ENCODE measurements at places on chromosomes 2 and 18.

DNA sequence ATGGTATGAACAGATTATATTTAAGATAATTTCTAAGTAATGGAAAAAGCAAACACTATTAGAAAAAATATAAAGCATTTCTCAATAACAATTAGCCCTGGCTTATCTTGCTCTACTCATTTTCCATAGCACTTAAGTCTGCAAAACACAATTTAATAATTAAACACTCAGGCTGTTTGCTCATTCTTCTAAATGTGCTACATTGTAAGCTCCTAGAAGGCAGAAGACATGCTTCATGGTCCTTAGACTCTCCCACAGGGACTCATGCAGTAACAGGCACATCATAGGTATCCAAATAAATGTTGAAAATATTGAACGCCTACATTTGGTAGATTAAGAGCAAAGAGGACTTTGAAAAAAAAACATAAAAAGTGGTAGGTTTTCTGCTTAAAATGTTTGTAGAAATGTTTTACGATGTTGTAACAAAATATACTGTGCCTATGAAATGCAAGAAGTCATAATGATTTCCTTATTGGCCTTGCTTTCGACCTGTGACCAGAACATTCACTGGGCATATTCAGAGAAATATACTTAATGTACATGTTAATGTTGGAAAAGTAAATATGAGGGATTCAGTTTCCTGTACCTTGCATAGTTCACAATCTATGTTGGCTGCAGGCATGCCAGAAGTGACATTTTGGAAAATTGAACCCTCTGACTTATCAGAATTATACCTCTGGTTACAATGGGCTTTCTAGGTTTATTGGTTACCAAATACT, 27.2 kb downstream of the G6PC2 start:
- DNase-seq = no peak

DNA sequence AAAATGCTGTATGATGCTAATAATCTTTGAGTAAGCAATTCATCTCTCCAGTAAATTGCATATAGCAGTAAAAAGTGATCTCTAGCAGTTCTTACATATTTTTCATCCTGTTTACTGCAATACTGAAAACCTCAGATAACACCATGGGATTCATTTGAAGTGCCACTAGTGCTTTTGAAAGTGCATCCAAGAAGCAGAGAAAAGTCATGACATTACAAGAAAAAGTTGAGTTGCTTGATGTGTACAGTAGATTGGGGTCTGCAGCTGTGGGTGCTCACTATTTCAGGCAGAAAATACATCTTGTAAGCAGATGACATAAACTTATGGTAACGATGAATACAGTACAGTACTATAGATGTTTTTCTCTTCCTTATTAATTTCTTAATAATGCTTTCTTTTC, 1984.9 kb upstream of the LRRTM1 start:
- no peak for DNase-seq

DNA sequence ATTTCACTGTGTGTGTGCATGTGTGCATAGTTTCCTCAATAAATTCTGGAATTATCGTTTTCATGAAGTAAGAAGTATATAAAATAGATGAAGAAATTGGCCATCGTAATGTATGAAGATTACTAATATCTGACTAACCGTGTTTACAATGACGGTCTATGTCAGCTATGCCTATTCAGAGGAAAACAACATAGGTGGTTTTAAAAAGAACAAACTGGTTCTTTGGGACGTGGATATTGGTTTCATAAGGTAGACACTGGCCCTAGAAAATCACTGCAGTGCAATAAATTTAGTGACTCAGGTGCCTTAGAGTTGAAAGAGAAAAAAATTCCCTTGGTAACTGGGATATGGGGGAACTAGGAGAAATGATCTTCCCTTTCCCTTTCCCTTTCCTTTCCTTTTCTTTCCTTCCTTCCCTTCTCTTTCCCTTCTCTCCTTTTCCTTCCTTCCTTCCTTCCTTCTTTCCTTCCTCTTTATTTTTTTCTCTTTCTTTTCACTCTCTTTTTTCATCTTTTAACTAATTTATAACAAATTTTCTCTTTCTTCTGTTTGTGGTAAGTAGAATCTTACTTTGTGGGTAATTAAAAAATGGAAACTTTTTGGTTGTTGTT, 36.4 kb downstream of the MAP2 start:
- DNase-seq = no peak

DNA sequence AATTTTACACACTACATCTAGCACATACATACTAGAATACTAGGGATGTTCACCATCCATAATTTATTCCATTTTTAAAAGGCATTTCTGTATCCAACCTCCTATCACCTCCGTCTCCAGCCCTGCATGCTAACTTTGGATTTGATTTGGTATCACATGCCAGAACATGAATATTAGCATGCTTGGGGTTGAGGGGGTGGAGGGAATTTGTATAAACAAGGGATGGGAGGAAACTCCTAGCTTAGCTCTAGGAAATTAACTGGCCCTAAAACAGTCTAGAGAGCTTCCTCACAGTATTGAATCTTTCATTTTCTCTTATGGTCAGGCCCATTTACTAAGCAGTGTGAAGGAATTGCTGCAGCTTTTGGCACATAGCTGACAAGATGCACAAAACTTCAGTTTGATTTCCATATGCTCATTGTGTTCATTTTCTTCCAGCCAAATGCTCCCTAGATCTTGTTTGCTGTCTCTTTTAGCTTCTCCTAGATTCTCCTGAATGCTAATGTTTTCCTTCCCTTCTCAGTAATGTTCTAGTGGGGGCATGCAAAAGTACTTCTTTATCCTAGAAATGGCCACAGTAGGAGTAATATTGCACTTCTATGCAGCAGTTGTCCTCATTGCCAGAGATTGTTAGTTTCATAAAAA, 135.2 kb downstream of the VWC2L start:
- no peak for DNase-seq

DNA sequence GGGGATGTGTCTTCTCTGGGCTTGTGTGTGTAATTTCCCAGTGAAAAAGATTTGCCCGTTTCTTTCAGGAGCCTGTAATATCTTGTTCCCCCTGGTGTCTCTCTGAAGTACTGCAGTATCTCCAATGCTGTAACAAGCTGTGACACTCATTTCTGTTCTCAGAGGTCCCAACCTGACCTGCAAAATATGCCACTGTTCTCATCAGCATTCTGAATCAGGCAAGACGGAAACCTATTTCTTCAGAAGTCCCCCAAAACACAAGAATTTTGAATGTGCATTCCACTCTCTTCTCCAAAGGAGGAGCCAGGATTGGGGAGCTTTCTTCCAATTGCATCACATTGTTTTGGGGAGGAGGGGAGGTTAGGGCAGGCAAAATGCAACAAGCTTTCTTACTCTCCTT, 77.0 kb upstream of the CNGA3 start:
- no peak for DNase-seq

DNA sequence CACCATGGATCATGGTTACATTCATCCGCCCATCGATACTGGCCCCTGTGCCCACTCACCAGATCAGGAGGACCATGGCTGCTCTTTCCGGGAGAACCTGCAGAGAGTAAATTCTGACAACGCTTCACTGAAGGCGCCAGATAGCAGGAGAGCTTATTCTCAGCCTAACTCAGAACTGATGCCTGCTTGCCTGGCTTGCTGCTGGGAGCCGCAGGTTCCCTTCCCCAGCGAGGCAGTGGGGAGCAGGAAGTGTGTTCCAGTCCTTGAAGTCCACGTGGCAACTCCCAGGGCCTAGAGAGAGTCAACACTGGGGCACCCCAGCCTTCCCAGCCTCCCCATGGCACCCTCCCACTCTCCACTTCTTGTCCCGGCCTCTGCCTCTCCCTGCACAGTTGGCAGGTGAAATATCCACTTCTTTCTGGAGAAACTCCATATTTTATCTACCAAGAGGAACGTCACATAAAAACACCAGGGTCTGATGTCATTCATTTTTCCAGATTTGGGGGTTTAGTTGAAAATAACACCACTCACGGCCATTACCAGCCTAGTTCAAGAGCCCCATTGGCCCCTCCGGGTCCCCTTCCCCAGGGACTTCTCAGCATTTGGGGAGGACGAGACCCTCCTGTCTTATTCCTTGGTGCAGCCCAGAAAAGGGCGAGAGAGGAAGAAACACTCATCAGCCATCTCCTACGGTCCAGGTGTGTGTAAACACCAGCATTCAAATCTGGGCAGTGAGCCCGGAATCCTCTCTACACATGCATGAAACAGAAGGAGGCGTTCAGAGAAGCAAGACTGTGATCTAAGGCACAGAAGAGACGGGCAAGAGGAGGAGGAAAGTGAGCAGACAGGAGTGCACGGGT, 3.5 kb upstream of the TUBB6 start:
- no peak for DNase-seq

DNA sequence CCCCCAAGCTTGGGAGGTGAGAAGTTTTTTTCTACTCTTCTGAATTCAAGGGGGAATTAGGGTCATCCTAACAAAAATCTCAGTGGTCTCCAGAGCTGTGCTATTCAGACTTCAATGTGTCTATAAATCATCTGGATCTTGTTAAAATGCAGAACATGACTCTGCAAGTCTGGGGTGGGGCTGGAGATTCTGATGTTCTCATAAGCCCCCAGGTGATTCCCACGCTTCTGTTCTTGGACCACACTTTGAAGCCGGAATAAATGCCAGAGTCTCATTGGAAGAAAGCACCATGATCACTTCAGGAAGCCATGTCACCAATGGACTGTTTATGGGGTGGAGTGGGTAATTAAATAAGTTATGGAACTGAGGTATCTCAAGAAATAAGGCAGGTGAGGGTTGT, 22.2 kb upstream of the SLC16A14 start:
- no peak for DNase-seq

GRCh38 chr2:190365499-190366204, 22.3 kb downstream of the INPP1 start:
- no peak for DNase-seq

DNA sequence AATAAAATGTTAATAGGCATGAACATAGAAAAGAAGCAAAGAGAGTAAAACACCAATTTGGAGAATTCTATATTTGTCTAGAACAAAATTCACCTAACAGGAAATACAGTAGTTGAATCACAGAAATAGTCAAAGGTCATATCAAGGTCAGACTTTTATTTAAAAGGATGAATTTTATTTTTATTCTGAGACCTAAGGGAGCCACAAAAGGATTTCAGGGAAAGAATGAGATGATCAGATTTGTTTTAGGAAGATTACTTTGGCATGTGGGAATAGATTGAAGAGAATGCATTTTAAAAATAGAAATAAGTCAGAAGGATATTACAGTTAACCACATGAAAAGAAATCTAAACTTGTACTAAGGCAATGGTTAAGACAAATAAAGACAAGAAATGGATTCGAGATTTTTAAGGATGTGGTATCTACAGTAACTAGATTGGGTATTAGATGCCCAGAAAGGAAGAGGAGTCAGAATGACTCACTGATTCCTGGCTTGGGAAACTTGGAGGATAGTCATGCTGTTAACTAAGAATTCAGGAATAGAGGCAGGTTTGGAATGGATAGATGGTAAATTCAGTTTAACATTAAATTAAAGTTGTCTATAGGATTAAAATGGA, 56.0 kb downstream of the METTL4 start:
- DNase-seq = no peak

GRCh38 chr2:230968921-230969658, 26.8 kb upstream of the SPATA3 start:
- no peak for DNase-seq

GRCh38 chr18:56377231-56377630, 261.2 kb downstream of the TXNL1 start:
- DNase-seq = no peak

Data from activated CD4-positive, alpha-beta T cell treated with anti-CD3 and anti-CD28 coated beads, Interleukin-2, amount 50 U/mL, for 1 hour (primary cell).